ENCODE measurements at places on chromosomes 2 and 18.

DNA sequence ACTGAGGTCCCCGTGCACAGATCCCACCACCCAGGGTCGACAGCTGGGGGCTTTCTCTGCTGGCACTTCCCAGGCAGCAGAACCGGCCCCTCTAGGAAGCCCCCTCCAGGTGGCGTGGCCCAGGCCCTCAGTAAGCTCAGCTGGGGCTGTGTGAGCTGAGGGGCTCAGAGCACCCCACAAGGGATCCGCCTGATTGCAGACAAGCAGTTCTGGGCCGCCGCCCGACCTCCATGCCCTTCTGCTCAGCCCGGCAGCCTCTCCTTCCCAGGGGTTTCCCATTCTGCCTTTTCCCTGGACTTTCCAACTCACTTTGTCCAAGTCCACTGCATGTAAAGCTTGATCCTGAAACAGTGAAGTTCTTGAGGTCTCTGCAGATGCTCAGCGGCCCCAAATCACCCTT lies 76.4 kb downstream of the NFATC1 start:
- no peak for DNase-seq

- DNase-seq, result peak; percentile 60
These were observed 9.5 kb downstream of the COPS7B start for GRCh38 chr2:231795525-231796327.

- no peak for DNase-seq
These were observed 30.9 kb downstream of the NRXN1 start for GRCh38 chr2:51000849-51001617.

DNA sequence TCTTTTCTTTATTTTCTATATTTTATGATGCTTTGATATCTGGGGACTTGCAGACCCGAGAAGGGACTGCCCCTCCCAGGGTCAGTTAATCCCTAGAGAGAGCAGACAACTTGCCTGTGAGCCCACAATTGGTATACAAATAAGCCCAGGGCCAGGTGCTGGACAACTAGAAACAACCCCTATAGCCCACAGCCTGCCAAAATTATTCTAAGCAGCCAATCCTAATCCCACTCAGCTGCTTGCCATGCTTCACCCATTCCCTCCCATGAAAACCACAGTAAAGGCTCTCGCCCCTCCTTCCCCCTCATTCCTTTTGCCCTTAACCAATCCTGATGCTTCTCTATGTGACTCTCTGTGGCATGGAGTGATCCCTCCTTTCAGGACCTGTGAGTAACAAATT lies 380.7 kb downstream of the RBM43 start:
- no peak for DNase-seq

- DNase-seq, result no peak
These were observed 172.9 kb downstream of the CMPK2 start for GRCh38 chr2:6692819-6693218.

DNA sequence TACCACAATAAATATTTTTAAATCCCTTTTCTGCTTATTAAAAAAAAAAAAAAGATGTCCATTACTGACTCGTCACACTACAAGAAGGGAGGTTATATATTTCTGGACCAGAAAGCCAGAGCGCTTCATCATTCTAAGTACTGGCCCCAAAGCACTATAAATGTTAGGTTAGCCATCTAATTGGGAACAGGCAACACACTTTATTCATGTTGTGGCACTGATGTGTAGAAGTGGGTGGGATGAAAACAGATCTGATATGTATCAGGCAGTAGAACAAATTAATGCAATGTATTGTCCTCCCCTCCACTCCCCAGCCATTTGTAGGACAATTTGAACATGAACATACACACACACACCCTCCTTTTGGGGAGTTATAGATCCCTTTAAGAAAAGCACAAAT lies 24.4 kb downstream of the LANCL1 start:
- DNase-seq, result no peak

GRCh38 chr18:75204269-75204731 lies 4.6 kb downstream of the PTGR3 start:
- no peak for DNase-seq

DNA sequence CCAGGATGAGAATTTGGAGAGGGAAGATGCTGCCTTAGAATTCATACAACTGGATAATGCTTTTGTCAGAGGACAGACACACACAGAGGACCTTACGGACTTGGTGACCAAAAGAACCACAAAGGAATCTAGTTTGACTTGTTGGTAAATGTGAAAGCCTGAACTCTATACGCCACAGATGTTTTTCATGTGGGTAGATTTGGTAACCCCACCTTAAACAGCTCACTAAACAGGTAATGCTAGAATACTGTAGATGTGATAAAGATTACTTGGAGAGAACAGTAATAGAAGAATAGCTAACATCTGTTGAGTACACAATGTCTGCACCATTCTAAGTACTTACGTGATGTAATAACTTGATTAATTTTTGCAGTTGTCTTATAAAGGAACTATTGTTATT lies 24.1 kb downstream of the ANXA4 start:
- no peak for DNase-seq

GRCh38 chr2:155379494-155379893 lies 681.0 kb downstream of the KCNJ3 start:
- no peak for DNase-seq

DNA sequence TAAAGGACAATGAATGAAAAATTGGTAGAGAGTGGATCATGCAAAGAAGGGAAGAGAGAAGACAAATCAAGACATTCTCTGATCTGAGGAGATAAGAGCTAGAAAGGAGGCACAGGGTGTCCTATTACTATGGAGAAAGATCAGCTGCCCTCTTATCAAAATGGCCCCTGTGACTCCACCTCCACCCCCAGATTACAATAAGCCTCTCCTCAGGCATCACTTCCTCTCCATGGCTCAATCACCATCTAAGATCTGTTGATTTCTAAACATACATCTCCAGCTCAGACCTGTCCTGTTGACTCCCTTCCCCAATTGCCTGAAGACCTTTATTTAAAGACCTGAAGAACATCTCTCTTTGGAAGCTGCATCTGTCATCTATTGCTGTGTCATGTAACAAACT lies 43.2 kb downstream of the SP100 start:
- no peak for DNase-seq

GRCh38 chr18:28834889-28835288 lies 658.0 kb upstream of the CDH2 start:
- DNase-seq, result no peak

GRCh38 chr2:12257476-12257875 lies 459.3 kb upstream of the TRIB2 start:
- DNase-seq, result peak; percentile 36

GRCh38 chr2:202375033-202375608 lies 1.0 kb upstream of the BMPR2 start:
- DNase-seq, result peak; percentile 13

Data from NCI-H446 (cell line).